ENCODE measurements at places on chromosomes 3 and 15.

GRCh38 chr3:61758839-61759238, 197.5 kb downstream of the PTPRG start:
- DNase-seq: no peak

DNA sequence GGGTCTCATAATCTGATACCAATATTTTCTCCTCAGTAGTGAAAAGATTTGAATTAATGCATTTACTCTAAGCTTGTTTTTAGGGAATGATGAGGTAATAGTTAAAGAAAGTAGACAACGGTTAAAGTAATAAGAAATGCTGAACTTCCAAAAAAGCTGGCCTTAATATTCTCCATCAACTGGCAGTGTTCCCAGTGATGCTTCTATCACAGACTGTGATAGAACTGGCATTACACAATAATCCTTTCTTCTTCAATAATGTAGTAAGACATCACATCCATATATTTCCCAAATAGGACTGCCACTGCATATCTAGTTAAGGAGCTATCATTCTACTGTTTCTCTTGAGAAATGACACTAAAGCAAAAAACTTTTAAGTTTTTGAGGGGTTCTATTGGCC, 188.7 kb downstream of the IL5RA start:
- DNase-seq: no peak

GRCh38 chr15:62505762-62506161, 340.7 kb upstream of the C2CD4B start:
- DNase-seq: no peak

- no peak for DNase-seq
Measured at GRCh38 chr15:83449937-83450506, 2.9 kb downstream of the SH3GL3 start.

DNA sequence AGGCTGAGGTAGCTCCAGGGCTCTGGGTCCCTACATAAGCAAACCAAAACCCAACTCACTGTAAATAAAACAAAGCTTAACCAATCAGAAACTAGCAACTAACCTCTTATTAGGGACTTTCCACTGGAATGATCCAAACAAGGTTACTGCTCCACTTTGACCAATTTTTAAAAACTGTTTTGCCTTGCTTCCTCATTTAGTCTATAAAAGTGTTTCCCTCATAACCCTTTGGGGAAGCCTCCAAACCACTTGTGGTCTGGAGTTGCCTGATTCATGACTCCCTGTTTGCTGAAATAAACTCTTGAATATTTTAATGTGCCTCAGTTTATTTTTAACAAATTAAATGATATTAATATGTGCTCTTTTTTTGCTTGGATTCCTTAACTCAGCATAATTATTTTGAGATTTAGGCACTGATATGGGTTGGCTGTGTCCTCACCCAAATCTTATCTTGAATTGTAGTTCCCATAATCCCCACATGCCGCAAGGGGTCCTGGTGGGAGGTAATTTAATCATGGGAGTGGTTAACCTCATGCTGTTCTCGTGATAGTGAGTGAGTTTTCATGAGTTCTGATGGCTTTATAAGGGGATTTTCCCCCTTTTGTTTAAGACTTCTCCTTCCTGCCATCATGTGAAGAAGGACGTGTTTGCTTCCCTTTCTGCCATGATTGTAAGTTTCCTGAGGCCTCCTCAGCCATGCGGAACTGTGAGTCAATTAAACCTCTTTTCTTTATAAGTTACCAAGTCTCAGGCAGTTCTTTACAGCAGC, 90.6 kb downstream of the CD200R1L start:
- DNase-seq: no peak

DNA sequence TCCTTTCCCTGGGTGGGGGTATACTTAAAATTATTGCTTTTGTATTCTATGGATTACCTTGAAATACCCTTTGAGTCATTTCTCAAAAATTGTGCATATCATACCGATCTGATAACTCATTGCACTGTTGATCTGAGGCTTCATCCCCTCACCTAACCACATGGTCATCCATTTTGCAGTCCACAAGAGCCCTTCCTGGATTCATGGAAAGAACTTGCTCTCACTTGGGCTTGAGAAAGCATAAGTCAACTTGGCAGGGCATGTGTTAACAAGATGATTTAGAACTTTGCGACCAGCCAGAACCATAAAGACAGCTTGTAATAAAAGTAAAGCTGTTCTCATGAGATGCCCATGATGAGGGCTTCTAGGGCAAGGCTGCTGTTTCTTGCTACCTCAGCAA, 22.2 kb downstream of the MME start:
- no peak for DNase-seq

GRCh38 chr3:172129850-172130716, 90.7 kb downstream of the FNDC3B start:
- DNase-seq: no peak

DNA sequence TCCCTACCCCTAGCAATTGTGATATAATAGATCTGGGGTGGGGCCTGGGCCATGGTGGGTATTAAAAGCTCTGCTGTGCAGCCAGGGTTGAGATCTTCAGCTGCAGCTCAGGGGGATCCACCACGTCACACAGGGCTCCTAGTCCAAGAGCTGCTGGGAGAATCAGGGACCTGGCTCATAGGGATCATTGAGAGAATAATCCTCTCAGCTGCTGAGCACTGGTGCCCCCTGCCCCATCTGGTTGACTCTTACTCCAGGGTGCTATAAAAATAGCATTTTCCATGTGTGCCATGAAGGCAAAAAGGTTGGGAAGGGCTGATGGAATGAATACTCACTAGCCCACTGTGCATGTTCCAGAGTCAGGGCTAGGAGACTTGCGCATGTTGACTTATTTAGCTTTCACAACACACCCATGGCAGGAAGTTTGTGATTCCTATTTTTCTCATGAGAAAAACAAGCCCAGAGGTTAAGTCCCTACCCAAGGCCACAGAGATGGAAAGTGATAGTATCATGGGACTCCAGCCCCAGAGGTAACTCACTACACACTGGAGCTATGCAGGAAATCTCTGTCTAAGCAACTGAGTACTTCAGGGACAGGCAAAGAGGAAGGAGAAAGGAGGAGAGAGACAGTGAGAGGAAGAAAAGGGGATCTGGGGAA, 94.6 kb upstream of the HERC1 start:
- no peak for DNase-seq

DNA sequence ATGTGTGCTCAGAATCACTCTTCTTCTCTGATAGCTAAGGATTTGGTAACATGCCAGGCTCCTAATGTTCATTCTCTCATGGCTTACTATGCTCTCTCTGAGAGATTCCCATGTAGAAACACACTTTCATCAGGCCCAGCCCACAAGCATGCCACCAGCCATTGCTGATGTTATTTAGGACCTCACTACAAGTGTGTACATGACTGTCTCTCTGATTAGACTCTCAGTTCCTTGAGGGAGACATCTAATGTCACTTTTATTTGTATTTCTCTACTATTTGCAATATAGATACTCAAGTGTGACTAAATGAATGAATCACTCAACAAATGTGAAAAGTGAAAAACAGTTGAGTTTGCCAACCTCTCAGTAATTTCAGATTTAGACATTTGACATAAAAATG, 84.3 kb upstream of the ARL6 start:
- no peak for DNase-seq

DNA sequence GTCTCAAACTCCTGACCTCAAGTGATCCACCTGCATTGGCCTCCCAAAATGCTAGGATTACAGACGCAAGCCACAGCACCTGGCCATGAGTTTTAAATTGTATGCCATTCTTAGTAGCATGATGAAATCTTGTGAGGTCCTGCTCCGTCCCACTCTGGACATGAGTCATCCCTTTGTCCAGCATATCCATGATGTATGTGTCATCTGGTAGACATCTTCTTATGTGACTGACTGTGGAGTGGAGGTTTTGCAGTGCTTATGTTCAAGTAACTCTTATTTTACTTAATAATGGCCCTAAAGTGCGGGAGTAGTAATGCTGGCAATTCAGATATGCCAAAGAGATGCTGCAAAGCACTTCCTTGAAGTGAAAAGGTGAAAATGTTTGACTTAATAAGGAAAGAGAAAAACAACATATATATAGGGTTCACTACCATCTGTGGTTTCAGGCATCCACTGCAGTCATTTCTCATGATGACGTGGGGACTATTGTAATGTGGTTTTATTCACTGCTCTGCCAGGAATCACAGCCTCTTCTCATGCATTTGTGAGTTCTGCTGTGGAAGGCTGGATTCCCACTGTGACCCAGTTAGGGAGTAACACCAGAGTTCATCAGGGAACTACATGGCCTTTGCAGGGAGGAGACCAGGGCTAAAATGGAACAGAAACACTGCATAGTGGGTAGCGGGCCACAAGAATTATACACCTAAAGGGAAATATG, 204.6 kb upstream of the STRIT1 start:
- DNase-seq: no peak

DNA sequence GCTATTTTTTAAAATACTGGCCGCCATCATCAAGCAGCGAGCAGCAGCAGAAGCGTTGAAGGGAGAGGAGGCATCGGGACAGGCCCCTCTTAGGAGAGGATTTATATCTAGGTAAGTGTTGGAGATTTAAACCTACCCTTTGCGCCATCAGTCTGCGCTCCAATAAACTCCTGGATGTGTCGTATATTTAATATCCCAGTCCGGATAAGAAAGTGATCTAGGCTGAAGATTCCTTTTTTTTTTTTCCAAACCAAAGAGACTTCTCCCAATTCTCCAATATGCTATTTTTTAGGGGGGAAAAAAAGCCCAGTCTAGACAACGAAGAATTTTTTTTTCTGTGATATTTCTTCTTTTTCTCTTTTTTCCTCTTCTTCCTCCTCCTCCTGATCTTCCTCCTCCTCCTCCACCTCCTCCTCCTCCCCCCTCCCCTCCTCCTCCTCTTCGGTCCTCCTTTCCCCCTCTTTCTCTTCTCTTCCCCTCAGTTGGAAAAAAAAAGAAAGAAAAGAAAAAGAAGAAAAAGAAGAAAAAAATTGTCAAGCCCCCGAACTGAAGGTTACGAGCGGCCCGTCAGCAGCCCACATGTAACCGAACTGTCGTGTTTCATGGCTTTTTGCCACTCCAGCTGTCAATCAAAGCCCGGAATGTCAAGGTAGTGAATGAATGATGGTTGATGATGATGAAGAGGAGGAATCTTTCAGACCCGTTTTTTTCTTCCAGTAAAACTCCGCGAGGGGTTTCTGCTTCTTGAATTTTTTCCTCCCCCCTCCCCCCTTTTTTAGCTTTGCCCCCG, 835 bp downstream of the MEIS2 start:
- DNase-seq: no peak

DNA sequence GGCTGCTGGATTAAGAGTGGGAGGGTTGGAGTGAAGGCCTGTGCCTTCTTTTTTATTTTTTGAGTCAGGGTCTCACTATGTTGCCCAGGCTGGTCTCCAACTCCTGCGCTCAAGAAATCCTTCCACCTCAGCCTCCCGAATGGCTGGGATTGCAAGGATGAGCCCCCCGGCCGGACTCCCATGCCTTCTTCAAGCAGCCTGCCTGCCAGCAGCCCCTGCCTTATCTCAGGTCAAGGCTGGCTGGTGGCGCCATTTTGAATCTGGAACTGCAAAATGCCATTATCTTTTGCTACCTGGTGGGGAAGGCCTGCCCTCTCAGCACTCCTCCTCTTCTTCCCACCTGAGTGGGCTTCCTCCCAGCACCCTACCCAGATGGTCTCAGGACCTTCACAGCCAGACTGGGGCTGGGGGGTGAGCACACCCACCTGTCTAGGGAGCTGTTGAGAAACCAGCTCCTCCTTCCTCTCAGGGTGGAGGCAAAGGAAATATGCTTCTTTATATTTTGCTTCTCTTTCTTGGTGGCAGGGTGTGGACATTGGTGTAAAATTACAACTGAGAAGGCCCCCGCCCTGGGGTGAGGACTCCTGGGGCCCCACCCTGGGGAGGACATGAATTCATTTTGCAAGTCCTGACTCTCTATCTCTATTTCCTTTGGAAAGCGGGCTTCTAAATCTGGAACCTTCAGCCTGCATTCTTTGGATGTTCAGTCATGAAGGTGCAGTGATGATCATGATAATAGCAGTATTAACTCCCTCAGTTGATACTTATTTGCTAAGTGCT, 7.7 kb upstream of the FLNB start:
- DNase-seq: no peak

DNA sequence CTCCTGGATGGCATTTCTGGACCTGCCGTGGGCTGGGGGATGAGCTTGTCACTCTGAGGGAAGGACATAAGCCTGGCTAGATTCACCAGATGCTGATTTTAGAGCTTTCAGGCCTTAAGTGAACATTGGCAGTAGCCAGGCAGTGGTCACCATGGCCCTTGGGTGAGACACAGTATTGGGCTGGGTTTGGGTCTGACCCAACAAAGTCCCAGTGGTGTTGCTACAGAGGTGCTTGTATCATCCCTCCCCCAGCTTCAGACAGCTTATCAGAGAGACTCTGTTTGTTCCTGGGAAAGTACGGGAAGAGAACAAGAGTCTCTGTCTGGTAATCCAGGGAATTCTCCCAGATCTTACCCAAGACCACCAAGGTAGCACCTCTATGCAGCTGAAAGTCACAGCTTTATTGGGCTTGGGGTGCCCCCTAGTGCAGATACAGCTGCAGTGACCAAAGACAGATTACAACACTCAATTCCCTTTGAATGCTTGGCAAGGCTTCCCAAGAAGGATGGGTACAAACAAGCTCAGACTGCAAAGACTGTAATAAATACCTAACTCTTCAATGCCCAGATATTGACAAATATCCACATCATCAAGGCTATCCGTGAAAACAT, 9.8 kb upstream of the RUVBL1 start:
- no peak for DNase-seq

DNA sequence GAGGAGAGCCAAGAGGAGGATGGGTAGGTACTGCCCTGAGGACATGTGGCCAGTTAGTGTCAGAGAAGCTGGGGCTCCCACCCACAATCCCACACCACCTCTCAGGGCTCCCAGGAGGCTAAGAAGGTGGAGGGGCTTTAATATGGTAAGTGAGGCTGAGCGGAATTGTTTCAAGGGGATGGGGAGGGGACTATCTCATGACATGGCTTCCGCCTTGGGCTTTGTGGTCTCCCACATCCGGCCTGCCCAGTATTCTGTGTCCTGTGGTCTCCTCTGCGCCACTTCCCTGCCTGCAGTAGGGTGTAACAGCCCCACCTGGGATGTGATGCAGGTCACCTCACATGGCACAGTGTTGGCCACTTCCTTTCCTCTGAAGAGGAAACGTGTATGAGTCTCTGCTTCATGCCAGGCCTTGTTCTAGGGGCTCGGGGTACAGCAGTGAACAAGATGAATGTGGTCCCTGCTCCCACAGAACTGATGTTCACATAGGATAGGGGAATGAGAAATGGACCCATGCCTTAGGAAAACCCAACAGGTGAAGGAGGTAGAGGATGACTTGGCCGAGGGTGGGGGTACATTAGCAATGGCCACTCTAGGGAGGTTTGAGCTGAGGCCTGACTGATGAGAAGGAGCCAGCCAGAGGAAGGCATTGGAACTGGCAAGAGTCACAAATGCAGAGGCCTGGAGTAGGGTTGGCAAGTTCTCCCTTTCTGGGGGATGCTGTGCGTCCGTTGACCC, 3.2 kb downstream of the NEIL1 start:
- no peak for DNase-seq

DNA sequence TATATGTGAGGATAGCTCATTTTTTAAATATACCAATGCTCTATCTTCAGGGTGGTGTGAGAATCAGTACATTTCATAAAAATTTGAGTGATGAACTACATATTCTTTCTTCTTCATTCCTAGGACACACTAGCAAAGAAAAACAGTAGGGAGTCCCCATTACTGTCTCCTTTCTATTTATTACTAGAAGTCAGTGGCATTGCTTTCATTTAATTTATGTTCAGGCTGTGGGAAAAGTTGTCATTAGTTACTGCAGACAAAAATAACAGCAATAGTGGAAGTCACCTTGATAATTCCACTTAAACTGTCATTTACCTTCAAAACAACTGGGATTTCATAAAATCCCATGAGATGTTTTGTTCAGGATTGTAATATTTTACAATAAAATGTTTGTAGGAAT, 446.4 kb downstream of the GBE1 start:
- DNase-seq: no peak

GRCh38 chr3:197975311-197975710, 15.3 kb downstream of the LMLN start:
- DNase-seq: no peak

Measured in nucleus accumbens (tissue), 56 donors.